ENCODE measurements at places on chromosomes 16 and 17. TPM values are rescaled to one million over a fixed set of nuclear protein-coding genes. Genes with fewer than 3 reads are reported as not detected.

GRCh38 chr17:36723459-36724025 is 122.2 kb downstream of the MRM1 start:
- no peak overlapping the region for H3K27ac ChIP-seq
- no peaks in the 10 kb centered on the region for H3K27me3 ChIP-seq
- H3K4me1 ChIP-seq: peaks cover 21% of the 10 kb centered on the region
- no peaks in the 10 kb centered on the region for H3K36me3 ChIP-seq
- no peak for DNase-seq

The PRKCB gene
- 5.8 TPM for total RNA-seq

GRCh38 chr16:50178491-50178941 is 25.4 kb downstream of the TENT4B start:
- H3K27me3 ChIP-seq: no peaks in the 10 kb centered on the region
- no peak overlapping the region for H3K4me3 ChIP-seq
- DNase-seq: no peak

DNA sequence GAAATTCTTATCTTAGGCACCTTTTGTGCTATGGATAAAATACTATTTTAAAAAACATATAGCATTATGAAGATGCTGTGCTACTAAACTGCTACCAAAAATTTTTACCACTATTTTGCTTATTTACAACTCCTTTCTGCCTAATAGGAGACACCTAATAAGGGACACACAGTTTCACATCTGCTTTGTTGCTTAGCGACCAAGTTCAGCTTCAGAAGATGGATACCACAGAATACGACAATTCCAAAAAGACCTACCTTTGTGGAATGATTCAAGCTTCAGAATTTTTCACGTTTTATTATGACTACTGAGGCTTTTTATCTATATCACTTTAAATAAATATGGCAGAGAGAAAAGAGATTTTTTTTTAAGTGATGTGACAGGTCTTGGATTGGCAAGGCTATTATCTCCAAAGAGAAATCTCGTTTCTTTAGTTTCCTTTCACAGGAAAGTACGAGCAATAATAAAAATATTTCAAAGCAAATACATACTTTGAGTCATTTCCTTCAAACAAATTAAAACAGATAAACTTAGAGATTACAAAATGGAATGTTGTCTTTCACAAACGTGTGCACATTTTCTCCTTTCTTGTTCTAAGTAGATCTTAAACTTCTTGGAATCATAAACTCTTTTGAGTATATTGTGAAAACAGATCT is 35.4 kb downstream of the SPAG9 start:
- no peak overlapping the region for H3K27ac ChIP-seq
- DNase-seq: no peak
- H3K36me3 ChIP-seq: peaks cover 4% of the 10 kb centered on the region
- H3K27me3 ChIP-seq: no peaks in the 10 kb centered on the region
- peaks cover 37% of the 10 kb centered on the region for H3K4me1 ChIP-seq
- no peak overlapping the region for H3K4me3 ChIP-seq

The GPRC5C gene
- 23.6 TPM for total RNA-seq

The TEKT1 gene
- not detected for total RNA-seq

The SNN gene
- total RNA-seq: 33.4 TPM

The GPR179 gene
- total RNA-seq: not detected

- H3K36me3 ChIP-seq: no peaks in the 10 kb centered on the region
- DNase-seq: no peak
- H3K27me3 ChIP-seq: no peaks in the 10 kb centered on the region
- no peak overlapping the region for H3K4me3 ChIP-seq
These were observed 1.5 kb downstream of the SLC13A5 start for GRCh38 chr17:6711681-6712057.

The PSKH1 gene
- 27.0 TPM for total RNA-seq
